OCI-M1 (cell line): ENCODE measurements at places on chromosomes 1 and 21.

DNA sequence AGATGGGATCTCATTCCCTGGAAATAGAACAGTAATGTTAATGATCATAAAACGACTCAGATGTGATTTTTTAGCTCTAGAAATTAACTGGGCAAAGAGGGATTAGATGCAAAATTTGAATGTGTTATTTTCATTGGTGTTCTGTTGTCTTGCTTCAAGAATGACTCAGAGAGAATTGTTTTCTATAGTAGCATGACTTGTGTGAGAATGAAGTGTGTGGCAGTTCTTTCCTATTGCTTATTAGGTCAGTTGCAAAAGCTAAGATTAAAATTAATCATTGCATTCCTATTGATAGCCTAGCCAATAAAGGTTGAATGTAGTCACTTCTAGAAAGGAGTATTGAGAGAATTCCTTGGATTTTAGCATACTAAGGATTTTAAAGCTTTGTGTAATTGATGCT lies 22.9 kb downstream of the SPEN start:
- DNase-seq: no peak

DNA sequence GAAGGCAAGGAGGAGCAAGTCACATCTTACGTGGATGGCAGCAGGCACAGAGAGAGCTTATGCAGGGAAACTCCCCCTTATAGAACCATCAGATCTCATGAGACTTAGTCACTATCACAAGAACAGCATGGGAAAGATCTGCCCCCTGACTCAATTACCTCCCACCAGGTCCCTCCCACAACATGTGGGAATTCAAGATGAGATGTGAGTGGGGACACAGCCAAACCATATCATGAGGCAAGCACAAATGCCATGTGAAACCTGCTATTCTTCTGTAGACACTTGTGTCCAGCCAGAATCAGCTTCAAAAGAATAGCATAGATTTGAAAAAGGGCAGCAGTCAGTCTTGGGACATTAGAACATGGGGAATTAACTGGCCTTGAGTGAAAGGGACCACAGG lies 32.2 kb upstream of the UBE2U start:
- no peak for DNase-seq

- DNase-seq: no peak
Observed at GRCh38 chr1:93350322-93350721, 4.6 kb downstream of the DR1 start.

DNA sequence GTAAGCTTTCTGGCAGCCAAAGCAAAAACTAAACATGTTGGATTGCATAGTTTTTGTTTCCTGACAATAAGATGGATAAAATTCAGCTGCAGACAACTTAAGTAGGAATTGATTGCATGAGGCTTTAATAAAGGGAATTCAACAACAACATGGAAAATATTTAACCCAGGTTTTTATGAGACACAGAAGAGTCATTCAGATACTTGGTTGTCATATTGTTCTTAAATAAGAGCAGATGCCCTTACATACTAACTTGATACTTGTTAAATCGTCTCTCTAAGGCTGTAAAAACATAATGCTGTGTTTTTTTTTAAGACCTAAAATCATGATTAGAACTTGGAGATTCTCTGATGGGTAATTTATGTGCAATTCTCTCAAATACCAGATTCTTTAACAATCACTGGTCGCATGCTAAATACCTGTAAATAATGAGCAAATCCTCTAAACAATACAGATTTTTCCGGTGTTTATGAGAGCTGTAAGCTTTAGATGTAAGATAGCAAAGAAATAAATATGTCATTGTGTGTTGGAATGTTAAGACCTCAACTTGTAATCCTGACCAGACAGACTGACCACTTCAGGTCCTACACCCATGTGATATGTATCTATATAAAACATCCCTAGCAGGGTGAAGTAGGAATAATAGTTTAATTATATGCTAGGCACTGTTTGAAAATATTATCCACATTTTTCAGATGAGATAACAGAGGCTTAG lies 37.8 kb upstream of the CD34 start:
- no peak for DNase-seq

- peak; percentile 52 for DNase-seq
Observed at GRCh38 chr21:29078869-29079767, 5.7 kb upstream of the CCT8 start.

DNA sequence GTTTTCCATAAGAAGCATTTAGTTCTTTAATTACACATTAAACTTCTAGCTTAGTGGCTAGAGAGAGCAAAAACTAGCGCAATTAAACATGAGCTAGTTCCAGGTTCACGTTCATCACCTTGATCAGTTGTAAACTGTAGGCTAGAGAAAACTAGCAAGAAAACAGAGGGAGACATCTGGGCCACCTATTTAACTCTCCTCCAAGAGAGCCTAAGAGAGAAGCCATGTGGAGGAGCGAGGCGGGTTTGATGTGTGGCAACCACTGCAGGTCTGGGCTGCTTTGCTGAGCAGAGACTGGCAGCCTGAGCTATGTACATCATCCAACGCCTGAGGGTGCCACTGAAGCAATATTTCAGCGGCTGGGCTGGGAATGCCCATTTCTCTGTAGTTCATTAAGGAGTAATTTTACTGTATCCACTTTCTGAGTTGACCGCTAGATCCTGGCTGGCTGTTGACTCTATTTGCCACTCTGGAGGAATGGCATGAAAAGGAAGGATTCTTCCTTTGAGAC lies 252.9 kb downstream of the DYRK1A start:
- DNase-seq: peak; percentile 34

- DNase-seq: peak; percentile 11
Observed at GRCh38 chr1:237411621-237412020, 369.6 kb downstream of the RYR2 start.

GRCh38 chr1:153344718-153345025 lies 4.0 kb downstream of the PGLYRP4 start:
- peak; percentile 91 for DNase-seq

DNA sequence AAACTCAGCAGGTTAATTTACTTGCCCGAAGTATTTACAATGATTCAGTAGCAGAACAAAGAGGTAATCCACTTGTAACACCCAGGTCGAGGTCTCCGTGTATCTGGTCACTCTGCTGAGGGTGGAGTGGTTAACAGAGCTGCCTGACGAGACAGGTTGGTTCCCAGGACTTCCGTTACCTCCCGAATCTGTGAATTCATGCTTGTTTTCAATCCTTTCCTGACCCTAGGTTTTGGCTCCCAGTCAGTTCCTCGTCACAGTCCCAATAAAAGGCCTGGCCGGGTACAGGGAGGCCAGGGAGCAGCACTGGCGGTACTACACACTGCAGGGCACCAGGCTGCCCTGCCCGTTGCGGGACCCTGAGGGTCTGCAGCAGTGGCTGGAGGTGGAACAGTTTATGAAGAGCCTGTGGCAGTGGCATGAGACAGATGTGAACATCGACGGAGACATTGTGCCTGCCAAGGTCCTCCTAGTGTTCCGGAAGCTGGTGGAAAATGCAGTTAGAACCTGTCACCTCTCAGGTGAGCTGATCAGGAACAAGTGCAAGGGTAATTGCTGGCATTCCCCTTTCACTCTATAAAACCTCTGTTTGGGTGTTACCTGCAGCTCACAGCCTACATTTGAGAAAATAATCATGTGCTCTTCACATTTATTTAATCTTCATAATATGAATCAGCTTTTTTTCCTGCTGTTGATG lies 12.8 kb downstream of the MAB21L3 start:
- DNase-seq: no peak

GRCh38 chr1:60133848-60134247 lies 60.3 kb upstream of the C1orf87 start:
- DNase-seq: peak; percentile 6

DNA sequence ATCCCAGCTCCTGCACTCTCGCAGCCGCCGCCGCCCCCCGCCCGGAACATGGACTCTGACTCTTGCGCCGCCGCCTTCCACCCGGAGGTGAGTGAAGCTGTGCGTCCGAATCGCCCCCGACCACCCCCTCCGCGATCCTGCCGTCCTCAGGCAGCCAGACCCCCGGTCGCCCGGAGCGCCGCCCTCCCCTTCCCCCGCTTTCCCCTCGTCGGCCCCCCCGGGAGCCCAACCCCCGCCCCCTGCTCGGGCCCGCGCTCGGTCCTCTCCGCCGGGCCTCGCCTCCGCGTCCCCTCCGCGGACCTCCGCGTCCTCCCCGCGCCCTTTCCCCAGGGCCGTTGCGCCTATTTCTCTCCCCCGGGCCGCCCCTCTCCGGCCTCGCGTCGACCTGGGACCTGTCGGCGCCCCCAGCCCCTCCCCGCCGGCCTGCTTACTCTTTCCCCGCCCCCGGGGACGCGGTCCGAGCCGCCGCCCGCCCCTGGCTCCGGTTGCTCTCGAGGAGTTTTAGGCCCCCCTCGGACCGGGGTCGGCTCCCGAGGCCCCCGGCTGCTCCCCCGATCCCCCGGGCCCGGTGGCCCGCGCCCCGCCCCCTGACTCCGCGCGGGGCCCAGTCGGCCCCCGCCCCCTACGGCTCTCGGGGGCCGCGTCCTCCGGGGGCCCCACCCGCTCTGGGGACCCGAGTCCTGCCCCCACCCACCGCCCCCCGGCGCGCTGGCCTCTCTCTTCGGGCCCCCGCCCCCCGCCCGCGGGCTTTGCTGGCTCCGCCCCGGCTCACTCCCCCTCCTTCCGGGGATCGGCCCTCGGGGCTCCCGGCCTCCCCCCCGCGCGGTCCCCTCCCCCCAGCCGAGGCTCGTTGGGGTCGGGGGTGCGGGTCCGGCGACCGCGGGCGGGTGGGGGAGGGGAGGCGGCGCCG lies 743 bp downstream of the PHF13 start:
- peak; percentile 59 for DNase-seq

DNA sequence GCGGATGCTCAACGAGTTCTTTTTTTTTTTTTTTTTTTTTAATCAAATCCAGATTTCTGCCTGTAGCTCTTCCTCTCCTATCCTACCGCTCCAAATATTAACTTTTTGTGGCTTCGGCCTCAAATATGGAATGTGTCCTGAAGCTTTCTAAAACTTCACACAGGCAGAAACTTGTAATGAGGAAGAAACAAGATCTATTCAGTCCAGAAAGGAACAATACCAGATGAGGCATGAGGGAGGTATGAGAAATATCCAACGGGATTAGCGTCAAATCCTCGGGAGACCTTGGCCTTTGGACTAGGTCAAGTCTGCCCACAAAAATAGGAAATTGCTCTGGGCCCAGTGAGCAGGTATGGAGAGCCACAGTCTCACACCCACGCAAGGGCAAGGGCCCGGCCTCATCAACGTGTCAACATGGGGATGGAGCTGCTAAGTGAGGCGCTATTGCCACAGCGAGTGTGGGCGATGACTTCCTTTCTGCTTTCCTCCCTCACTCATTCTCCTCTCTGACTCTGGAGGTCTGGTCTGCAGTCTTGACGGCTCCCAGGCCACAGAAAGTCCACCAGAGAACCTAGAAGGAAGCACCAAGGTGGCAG lies 66.6 kb downstream of the BCAR3 start:
- no peak for DNase-seq

DNA sequence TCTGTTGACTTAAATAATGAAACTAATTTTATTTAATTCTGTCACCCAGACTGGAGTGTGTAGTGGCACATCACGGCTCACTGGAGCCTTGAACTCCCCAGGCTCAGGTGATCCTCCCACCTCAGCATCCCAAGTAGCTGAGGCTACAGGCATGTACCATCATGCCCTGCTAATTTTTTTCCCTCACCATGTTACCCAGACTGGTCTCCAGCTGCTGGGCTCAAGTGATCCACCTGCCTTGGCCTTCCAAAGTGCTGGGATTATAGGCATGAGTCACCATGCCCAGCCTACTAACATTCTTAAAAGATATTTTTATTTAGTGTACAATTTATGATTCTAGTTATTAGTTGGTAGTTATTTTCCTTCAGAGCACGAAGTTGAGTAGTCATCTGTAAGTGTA lies 49.5 kb downstream of the NRDC start:
- no peak for DNase-seq

DNA sequence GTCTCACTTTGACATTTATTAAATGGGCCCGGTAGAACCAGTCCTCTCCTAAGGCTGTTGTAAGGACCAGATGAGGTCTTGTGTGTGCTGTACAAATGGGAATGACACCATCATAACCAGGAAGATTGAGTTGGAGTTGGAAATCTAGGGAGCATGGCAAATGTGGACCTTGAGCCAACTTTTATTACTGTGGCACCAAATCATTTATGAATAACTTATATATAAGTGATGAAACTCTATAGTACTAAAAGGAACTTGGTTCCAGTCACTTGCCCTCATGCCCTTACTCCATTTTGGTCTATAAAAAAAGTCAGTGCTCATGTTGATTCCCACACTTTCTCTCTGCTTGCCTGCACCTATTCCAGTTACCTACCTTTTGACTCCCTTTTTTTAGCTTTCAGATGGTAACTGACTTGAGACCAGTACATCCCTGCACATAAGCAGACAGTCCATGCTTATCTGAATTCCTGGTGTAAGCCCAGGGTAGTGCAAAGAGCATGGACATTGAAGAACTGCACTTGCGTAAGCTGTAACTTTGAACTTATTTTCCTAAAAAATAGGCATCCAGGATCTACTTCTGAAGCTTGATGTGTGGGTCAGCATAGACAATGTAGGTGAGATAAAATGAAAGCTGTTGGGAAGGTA lies 210.6 kb downstream of the PBX1 start:
- DNase-seq: peak; percentile 56

- DNase-seq: no peak
Observed at GRCh38 chr1:55781944-55782482, 566.8 kb upstream of the USP24 start.

DNA sequence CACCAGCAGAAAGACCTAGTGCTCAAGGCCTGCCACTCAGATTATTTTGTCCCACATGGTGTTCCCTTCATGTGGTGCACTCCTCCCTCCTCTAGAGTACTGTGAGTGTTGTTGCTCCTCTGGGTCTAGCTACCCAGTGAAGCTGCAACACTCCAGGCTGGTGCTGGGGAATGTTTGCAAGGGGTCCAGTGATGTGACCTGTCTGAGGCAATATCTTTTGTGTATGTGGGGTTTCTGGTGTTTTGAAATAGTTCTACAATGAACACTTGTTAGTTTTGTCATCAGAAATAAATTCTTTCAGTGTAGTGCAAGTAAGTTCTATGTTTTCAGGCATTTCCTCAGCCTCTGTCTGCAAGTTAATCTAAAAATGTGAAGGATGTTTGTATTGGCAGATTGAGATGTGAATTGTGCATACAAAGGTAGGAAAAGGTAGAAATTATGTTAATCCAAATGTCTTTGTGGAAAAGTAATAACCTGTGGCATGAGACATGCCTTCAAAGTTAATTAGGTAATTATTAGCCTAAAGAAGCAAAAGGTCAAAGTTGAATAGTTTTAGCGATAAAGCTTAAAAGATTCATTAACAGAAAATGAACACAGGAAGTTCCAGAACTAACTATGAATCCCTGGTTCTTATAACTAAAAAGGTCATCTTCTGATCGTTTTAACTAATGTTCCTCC lies 616.8 kb downstream of the LTN1 start:
- DNase-seq: no peak

GRCh38 chr1:181742426-181742825 lies 259.1 kb downstream of the CACNA1E start:
- DNase-seq: no peak

GRCh38 chr1:210123383-210123782 lies 109.2 kb upstream of the SERTAD4 start:
- DNase-seq: no peak

GRCh38 chr1:160637065-160637464 lies 9.8 kb downstream of the SLAMF1 start:
- no peak for DNase-seq

GRCh38 chr1:201925981-201926645 lies 20.2 kb downstream of the LMOD1 start:
- no peak for DNase-seq
